Ovary (tissue), 10 donors: ENCODE measurements at places on chromosomes 3 and 15. TPM values are rescaled to one million over a fixed set of nuclear protein-coding genes. Genes with fewer than 3 reads are reported as not detected.

Gene USF3
- total RNA-seq = 16.6 TPM

Gene HESX1
- 0.78 TPM for total RNA-seq

Gene DCLK3
- not detected for total RNA-seq

GRCh38 chr3:65952842-65953241 is 85.9 kb downstream of the MAGI1 start:
- DNase-seq = no peak

DNA sequence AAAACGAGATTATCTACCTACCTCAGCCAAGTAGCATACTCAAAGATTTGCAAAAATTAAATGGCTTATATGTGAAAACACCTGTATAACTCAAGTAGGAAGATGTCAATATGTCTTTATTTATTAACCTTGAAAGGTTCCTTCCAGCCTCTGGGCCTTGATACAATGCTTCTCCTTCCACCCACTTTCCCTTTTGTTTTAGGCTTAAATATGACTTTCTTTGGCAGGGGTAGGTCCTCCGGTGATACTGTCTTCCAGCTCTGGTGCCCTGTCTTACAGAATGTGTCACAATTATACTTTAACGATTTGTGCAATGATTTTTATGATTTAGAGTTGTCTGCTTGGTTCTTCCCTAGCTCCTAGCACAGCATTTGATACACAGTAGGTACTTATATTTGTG is 4.1 kb downstream of the LINS1 start:
- no peak for DNase-seq

GRCh38 chr3:159237226-159237625 is 435.4 kb downstream of the MFSD1 start:
- DNase-seq = no peak

- no peak for DNase-seq
Observed at GRCh38 chr15:95758851-95759250, 571.6 kb upstream of the NR2F2 start.

DNA sequence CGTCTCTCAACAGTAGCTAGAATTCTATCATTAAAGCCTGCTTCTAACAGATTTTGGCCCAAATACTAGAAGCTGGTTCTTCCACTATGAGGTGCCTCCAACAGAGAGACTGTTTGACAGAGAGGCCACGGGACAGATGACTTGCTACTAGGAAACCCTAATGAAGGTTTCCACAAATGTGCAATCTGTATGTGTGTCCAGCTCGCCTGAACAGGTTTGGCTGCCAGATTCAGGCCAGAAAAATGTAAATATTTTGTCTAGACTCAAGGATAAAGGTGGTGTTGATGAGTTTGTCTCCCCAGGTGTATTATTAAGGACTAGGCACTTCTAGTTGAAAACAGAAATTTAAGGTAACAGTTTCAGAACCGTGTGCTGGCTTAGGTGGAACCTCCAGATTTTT is 91.6 kb upstream of the TRIM42 start:
- DNase-seq = no peak
